Right ventricle myocardium superior (tissue), 1 donor: ENCODE measurements at places on chromosomes 12 and 14. TPM values are rescaled to one million over a fixed set of nuclear protein-coding genes. Genes with fewer than 3 reads are reported as not detected.

Gene KRT6B
- total RNA-seq: not detected

Gene REP15
- total RNA-seq: 6.3 TPM

Gene TAS2R8
- not detected for total RNA-seq

Gene SYT1
- 0.38 TPM for total RNA-seq

Gene KRT74
- total RNA-seq: not detected

Gene KITLG
- total RNA-seq: 10.1 TPM

Gene GPR68
- 0.13 TPM for total RNA-seq

Gene TC2N
- 11.1 TPM for total RNA-seq

Gene CAPZA3
- total RNA-seq: not detected

Gene CLEC7A
- 2.3 TPM for total RNA-seq

Gene AMIGO2
- total RNA-seq: 2.0 TPM
